Left kidney (tissue), 8 donors: ENCODE measurements at places on chromosomes 7 and 10. TPM values are rescaled to one million over a fixed set of nuclear protein-coding genes. Genes with fewer than 3 reads are reported as not detected.

Gene TMEM229A
- 0.13 TPM for polyA plus RNA-seq

Gene HECW1
- 9.4 TPM for polyA plus RNA-seq

Gene FAM25C
- polyA plus RNA-seq, result not detected

Gene LOXL4
- polyA plus RNA-seq, result 3.7 TPM

Gene KIAA1549
- polyA plus RNA-seq, result 15.5 TPM

Gene SPDYE11
- polyA plus RNA-seq, result 1.6 TPM

Gene LZTS2
- 48.9 TPM for polyA plus RNA-seq

Gene SSC4D
- polyA plus RNA-seq, result 4.3 TPM

Gene RTKN2
- polyA plus RNA-seq, result 20.0 TPM
